Ammon's horn (tissue), 1 donor: ENCODE measurements at places on chromosomes 16 and 17.

DNA sequence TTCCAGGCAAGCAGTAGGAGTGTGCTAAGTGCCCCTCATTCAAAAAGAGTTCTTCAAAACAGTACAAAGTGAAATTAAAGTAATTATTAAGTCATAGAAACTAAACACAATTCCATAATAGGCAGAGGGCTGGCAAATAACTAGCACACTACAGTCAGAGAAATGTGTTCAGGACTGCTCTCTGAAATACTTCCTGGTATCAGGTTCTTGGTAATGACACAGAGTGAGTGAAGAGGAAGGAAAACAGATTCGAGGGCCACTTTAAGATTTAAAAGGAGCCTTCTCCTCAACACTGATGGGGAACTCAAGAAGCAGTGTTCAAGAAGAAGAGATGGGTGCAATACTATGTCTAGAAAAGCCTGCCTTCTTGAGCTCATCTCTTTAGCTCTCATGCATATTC lies 139.2 kb downstream of the TOX3 start:
- no peak for DNase-seq

DNA sequence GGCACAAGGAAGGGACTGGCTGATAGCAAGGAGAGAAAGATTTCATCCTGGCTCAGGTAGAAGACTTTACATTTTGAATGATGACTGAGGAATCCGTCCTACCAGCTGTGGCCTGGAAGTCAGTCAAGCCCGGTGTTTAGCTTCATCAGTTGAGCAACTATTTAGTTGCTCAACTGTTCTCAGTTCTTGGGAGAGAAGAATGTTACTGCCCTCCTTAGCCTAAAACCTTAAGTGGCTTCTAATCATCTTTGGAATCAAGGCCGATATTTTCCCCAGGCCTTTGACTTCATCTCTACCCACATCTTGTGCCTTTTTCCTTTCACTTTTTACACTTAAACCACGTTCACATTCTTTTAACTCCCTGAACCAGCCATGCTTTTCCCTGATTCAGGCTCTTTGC lies 17.3 kb upstream of the RBL2 start:
- DNase-seq: no peak

DNA sequence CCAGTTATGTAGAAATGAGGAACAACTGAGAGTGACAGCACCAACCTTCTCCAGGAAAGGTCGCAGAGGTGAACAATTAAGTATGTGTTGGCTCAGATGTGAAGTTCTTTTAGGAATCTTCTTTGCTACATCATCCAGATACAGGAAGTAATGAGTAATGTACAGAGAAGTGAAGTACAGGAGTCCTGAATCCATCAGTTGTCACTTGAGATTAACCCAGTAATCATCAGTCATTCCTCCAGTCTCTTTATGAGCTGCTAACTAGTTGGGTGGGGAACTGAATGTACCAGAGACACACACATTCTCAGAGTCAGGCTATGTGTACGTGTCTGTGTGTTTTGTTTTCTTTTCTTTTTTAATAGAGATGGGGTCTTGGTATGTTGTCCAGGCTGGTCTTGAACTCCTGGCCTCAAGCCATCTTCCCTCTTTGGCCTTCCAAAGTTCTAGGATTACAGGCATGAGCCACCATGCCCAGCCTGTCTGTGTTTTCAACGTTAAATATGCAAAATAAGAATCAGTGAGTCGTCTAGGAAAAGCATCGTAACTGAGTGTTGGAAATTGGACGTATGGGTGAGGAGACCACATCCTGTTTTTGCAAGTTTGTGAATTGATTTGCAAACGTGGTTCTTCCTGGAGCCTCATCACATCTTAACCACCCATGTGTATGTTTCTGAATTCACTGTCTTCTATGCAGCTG lies 19.9 kb downstream of the ZNF200 start:
- DNase-seq: no peak

DNA sequence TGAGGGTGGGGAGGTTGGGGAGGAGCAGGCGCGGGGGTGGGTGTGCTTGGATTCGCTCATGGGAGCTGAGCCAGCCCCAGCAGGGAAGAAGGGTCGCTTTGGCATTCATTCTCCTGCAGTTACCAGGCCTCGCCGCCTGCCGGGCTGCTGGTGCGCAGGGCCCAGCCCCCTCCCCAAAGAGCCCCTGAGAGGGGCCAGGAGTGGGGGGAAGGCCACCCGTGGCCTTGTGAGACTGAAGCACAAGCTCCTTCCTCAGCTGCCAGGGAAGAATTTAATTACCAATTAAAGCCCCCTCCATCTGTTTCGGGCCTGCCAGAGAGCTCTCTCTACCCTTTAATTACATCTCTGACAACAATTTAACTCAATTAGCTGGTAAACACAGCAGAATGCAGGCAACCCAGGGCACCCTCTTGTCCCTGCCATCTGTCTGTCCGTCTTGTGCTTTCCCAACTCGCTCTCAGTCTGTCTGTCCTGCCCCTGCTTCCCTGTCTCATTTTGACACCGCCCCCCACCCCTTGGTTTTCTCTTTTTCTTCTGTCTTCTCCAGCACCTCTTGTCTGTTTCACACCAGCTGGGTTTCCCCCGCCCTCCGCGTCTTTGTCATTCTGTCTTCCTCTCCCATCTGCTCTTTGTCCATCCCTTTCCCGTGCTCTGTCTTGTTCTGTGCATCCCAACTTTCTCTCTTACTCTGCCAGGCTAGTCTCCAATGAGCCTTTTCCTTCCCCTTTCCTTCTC lies 32.7 kb downstream of the CDK5RAP3 start:
- no peak for DNase-seq

DNA sequence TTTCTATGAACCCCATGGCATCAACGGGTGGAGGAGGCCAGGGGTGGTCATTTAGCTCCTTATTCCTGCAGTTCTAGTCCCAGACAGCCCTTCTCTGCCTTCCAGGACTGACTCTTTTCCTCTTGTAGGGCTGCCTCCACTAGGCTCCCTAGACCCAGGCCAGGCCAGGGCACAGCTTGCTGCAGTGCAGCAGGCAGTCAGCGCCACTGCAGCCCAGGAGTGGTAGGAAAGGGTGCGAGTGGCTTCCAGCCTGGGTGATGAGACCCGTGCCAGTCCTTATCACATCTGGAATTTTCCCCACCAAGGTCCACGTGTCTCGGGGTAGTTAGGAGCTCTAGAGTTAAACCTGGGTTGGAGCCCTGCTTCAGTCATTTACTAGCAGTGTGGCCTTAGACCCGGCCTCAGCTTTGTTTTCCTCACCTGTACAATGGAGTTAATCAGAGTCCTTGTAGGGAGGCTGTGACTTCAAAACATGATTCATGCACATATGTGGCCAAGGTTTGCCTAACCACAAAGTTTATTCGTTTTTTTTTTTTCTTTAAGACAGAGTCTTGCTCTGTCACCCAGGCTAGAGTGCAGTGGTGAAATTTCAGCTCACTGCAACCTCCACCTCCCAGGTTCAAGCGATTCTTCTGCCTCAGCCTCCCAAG lies 4.7 kb downstream of the SLC5A11 start:
- DNase-seq: no peak

GRCh38 chr17:47872019-47872650 lies 21.2 kb upstream of the SP6 start:
- no peak for DNase-seq

- DNase-seq: peak; percentile 85
These were observed 194.0 kb upstream of the CIBAR2 start for GRCh38 chr16:85306071-85306792.

- no peak for DNase-seq
These were observed 15.4 kb downstream of the TNS4 start for GRCh38 chr17:40485851-40486521.

DNA sequence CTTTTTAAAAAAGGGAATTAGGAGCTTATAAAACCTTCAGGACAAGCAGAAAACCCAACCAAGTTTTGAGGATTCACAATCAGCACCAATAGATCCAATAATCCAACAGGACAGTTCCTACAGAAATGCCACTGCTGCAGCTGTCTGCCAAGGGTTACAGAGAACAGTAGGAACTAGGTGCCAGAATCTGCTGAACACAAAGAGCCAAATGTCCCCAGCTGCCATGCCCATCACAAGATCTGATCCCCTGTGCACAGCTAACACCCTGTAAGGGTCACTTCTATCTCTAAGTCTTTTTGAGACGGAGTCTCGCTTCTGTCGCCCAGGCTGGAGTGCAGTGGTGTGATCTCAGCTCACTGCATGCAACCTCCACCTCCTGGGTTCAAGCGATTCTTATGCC lies 262.3 kb downstream of the STX8 start:
- peak; percentile 55 for DNase-seq

DNA sequence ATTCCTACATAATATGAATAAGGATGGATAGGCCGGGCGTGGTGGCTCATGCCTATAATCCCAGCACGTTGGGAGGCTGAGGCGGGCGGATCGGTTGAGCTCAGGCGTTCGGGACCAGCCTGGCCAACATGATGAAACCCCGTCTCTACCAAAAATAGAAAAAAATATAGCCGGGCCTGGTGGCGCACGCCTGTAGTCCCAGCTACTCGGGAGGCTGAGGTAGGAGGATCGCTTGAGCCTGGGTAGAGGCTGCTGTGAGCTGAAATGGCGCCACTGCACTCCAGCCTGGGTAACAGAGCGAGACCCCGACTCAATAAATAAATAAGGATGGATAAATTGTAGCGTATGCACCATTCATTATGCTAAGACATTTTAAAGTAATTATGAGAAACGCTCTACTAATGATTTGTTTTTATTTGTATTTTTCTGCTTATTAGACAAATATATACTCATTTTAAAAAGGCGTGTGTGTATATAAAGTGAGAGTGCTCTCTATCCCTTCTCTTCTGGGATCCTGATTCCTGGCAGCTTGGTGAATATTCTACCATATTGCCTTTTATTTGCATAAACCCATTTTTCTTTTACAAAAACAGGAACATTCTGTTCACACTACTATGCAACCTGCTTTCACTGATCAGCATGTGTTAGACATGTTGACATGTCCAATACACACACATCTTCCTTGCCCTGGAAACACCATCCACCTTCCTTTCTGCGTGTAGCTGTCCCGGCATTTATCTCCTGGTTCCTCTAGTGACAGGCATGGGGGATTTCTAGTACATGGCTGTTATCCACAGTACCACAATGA lies 26.4 kb downstream of the DDX19A start:
- no peak for DNase-seq

- no peak for DNase-seq
These were observed 44.8 kb downstream of the C16orf82 start for GRCh38 chr16:27111486-27111885.

- DNase-seq: no peak
These were observed 35.4 kb downstream of the CMTM4 start for GRCh38 chr16:66661210-66661560.

- DNase-seq: no peak
These were observed 46.7 kb upstream of the MAP3K14 start for GRCh38 chr17:45363498-45363897.

- no peak for DNase-seq
These were observed 49.8 kb downstream of the TMEM100 start for GRCh38 chr17:55672585-55673501.

- no peak for DNase-seq
These were observed 2.3 kb downstream of the NAT9 start for GRCh38 chr17:74773871-74774286.
